ENCODE measurements at places on chromosomes 16 and 17.

- DNase-seq = peak; percentile 23
These were observed 288.6 kb upstream of the ELAC2 start for GRCh38 chr17:13306310-13306962.

GRCh38 chr17:10099051-10099571 lies 99.3 kb downstream of the GAS7 start:
- peak; percentile 2 for DNase-seq

GRCh38 chr16:89981414-89981813 lies 32.9 kb downstream of the DEF8 start:
- no peak for DNase-seq

DNA sequence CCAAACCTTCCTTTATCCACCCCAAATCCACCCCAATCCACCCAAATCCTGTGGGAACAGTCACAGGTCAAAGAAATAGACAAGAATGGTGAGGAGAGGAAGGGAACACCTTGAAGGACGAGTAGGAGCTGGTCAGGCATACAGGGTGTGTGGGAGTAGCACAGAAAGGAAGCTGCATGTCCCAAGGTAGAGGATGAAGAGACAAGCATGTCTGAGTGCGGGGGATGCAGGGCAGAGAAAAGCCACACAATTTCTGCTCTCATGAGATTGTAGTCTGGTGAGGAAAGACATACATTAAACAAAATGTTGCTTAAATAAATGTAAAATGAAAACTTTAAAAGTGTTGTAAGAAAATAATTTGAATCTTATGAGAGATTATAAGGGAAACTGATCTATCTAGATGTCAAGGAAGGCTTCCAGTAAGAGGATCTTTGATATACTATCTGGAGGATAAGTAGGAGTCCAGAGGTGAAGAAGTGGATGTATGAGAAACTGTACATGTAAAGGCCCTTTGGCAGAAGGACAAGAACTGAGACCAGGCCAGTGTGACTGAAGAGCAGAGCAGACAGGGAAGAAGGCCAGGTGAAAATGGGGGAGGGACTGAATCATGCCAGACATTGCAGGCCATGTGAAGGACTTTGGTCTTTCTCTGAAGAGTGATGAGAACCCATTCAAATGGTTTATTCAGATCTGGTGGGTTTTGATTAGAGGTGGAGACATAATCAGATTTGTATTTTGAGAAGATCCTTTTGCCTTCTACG lies 18.6 kb downstream of the TMEM98 start:
- DNase-seq = no peak

DNA sequence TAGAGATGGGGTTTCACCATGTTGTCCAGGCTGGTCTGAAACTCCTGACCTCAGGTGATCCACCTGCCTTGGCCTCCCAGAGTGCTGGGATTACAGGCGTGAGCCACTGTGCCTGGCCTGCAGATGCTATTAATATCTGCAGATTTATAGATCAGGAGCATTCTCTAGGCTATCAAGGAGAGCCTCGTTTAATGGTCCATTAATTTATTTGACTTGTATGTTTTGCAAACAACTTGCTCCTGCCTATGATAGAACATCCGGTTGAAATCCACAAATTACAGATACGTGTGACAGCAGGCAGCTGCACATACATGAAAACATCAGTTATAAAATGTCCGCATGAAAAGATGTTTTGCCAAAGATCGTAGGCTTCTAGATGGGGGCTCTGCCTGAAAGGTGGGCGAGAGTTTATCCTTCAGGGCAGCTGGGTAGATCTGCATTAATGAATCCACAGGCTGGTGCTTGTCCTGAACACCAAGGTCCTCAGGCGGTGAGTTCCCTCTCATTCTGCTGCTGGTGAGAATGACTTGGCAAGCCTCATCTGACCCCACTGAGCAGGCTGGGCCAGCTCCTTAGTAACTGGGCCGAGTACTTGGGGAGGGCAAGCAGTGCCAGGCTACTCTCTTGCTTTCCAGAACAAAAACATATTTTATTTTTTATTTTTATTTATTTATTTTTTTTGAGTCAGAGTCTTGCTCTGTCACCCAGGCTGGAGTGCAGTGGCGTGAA lies 37.1 kb upstream of the MGAT5B start:
- no peak for DNase-seq

DNA sequence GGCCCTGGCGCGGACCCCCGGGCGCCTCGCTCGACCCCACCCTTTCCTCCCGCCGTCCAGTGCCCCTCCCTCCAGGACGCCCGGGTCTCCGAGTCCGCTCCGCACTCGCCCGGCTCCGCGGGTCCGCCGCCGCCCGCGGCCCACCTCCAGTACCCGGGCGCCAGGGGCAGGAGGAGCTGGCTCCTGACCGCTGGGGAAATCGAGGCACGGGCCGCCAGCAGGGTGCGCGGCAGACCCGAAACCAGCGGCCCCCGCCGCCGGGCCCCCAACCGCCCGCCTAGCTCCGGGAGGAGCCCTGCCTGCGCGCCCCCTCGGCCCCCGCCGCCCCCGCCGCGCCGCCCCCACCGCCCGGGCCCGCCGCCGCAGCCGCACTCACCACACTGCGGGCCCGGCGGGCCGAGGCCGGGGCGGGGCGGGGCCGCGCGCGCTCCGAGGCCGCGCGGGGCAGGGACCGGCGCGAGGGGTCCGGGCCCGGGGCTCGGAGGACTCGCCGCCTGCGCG lies 333 bp downstream of the MAFG start:
- DNase-seq = no peak

GRCh38 chr16:85564277-85565051 lies 48.7 kb upstream of the GSE1 start:
- DNase-seq = no peak

- DNase-seq = no peak
These were observed 1.4 kb upstream of the LHX1 start for GRCh38 chr17:36935671-36936454.

GRCh38 chr16:76910931-76911330 lies 280.1 kb upstream of the MON1B start:
- DNase-seq = peak; percentile 50

DNA sequence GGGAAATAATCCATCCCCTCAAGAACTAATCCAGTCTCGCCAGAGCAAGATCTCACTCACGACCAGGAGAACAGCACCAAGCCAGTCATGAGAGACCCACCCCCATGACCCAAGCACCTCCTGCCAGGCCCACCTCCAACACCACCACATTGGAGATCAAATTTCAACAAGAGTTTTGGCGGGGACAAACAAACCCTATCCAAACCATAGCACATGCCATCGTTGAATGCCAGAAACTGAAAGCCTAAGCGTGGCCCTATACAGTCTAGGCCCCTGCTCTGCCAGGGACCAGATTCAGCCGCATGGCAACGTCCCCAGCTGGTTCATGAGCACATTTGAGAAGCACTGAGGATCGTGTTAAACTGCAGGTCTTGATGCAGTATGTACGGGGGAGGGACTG lies 57.3 kb downstream of the AXIN2 start:
- no peak for DNase-seq

DNA sequence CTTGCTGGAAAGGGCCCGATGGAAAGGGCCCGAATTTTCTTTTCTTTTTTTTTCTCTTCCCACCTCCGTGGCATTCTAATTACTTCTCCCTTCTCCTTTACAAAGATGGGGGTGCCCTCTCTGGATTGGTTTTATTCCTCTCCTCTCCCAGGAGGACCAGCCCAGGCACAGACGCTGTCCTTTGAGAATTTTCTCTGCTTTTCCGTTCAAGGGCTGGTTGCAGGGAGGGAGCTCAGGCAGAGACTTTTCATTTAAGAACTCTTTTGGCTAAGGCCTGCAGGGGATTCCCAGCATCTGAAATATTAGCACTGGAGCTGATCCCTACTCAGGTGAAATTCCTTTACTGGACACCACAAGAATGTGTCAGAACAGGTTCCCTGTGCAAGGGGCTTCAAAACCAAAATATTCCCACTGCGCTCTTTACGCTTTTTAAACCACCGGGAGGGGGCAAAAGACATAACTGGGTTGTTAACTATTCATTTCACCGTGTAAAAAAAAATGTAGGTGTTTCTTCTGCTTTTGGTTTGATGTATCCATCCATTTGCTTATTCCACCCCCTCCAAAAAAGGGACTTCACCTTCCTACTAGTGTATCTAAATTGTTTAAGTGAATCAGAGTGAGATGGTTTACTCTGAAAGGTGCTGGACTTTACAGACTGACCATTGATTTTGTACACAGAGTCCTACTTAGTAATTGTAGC lies 1.4 kb downstream of the NFAT5 start:
- DNase-seq = peak; percentile 61

- peak; percentile 88 for DNase-seq
These were observed 115.1 kb upstream of the PMFBP1 start for GRCh38 chr16:72286936-72287620.

GRCh38 chr16:84416407-84417321 lies 48.3 kb downstream of the ATP2C2 start:
- DNase-seq = no peak

GRCh38 chr16:63244631-63245030 lies 1208.4 kb upstream of the CDH8 start:
- DNase-seq = no peak

DNA sequence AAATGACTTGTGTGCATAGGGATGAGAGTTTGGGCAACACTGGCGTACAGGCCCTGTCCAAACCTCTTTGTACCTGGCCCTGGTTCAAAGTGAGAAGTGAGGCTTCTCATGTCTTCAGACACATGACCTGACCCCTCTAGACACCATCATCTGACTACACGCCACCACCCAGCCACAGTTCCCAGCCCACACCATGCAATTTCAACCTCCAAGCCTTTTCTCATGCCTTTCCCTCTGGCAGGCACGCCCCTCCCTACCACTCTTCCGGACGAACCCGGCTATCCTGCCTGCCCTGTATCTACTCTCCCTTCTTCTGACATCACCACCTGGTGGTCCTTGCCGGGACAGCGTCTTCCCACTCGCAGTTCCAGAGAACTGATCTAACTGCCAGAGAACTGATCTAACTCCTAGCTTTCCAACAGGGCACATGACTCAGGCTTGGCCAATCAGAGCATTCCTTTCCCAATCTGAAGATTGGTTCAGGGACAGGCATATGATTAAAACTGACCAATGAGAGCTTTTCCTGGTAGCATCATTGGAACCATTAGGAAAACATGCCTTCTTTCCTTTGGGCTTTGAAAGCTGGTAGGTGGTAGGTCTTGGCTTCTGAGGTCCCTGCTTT lies 27.1 kb upstream of the IL21R start:
- DNase-seq = peak; percentile 81

- no peak for DNase-seq
These were observed 29.9 kb upstream of the NUDT16L1 start for GRCh38 chr16:4663465-4663776.

- DNase-seq = no peak
These were observed 165.8 kb upstream of the AXIN2 start for GRCh38 chr17:65727246-65727645.

DNA sequence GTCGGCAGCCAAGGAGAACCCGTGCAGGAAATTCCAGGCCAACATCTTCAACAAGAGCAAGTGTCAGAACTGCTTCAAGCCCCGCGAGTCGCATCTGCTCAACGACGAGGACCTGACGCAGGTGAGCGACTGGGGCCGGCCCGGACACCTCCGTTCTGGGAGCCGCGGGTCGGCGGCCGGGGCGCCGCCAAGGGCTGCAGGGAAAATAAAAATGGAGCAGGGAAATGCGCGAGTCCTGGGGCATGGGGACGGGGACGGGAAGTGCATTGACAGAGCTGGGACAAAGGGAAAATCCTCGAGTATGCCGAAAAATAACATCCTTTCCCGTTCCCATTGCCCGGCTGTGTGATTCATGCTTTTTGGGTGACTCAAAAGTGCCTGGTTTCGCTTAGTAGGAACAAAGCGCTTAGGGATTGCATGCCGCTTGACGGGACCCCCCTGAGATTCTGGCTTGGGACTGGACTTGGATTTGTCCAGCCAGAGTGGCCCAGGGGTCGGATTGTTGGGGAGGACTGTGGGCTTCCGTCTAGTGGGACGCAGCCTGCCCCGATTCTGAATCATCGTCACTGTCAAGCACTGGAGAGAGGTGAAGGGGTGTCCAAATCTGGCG lies 699 bp downstream of the MPRIP start:
- DNase-seq = peak; percentile 63
